ENCODE measurements at places on chromosomes 12 and 14.

- no peak for DNase-seq
These were observed 816.9 kb downstream of the AACS start for GRCh38 chr12:125882141-125882540.

DNA sequence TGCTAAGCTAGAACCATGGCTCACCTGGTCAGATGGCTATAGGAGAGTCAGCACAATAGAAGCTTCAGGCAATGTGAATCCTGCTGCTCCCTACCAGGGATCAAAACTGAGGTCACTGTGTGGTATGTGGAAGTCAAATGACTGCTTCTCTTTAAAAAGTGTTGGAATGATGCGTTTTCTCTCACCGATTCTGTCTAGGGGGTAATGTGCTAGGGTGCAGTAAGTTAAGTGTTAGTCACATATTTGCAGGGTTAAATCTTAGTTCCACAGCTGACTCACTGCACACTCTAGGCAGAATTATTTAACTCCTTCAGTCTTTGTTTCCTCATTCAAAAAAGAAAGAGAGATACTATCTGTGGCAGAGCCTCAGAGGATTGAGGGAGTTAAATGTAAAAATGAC, 696.6 kb downstream of the DIO2 start:
- DNase-seq = no peak

- DNase-seq = no peak
These were observed 2.9 kb downstream of the CDKN1B start for GRCh38 chr12:12720052-12720451.

DNA sequence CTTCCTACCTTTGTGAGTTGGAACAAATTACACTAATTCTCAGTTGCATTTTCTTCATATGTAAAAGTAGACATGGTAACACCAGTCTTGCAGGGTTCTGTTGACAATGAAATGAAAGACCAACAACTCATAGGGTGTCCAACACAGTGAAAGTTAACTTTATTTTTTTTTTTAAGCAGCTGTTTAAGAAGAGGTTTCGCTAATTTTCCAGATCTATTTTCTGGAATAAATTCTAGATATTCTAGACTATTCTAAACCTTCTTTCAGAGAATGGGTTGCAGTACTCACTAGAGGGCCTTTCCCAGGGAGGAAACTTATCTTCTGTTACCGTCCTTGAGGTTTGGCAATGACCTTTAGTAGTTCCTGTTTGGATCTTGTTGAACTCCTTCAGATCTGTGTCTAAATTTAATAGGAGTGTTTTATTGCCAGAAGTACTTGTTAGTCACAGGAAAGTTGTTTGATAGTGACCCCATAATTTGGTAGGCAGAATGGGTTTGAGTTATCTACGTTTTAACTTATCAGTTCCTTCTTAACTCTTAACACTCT, 2.8 kb upstream of the ART4 start:
- no peak for DNase-seq

- DNase-seq = no peak
These were observed 11.5 kb downstream of the AK7 start for GRCh38 chr14:96403409-96403808.

- no peak for DNase-seq
These were observed 82.7 kb upstream of the KITLG start for GRCh38 chr12:88662961-88663360.

GRCh38 chr12:129877411-129877810, 26.4 kb downstream of the TMEM132D start:
- DNase-seq = no peak

GRCh38 chr12:124465473-124465872, 101.9 kb downstream of the NCOR2 start:
- no peak for DNase-seq

GRCh38 chr12:996881-997280, 5.9 kb downstream of the ERC1 start:
- DNase-seq = no peak

DNA sequence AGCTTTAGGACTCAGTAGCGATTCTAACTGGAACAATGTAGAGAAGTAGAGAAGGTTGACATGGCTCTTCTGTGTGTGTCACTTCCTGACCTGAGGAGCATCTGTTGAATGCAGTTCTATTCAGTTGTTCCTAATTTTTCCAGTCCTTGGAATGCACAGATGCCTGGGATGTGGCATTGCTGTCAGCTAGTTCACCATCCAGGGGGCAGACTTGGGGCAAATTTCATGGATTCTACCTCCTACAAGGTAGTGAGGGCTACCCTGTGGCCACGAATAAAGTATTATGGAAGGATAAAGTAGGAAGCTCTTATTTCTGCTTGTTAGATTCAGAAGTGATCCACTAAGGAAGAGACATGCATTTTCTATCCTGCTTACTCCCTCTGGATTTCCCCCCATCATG, 74.4 kb upstream of the GPATCH2L start:
- no peak for DNase-seq

DNA sequence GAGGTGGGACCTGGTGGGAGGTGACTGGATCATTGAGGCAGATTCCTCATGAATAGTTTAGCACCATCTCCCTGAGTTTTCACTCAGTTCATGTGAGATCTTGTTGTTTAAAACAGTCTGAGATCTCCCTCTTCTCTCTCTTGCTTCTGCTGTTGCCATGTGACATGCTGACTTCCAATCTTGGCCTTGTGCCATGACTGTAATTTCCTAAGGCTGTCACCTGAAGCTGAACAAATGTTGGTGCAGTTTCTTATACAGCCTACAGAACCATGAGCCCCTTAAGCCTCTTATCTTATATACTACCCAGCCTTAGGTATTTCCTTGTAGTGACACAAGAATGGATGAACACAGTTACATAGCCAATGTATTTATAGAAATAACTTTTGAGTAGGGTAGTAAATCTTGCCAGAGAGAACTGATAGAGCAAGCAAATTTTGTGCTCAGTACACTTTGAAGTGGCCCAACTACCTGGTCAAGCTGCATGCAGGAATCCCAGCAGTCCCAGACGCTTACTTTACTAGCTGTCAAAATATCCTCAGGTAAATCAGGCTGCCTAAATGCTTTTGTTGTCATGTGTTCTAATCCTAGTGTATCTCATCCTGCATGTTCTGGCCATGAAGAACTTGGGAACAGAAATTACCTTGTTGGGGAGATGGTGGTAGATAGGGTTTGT, 445.6 kb upstream of the MIS18BP1 start:
- DNase-seq = no peak
